ENCODE measurements at places on chromosomes 4 and X.

DNA sequence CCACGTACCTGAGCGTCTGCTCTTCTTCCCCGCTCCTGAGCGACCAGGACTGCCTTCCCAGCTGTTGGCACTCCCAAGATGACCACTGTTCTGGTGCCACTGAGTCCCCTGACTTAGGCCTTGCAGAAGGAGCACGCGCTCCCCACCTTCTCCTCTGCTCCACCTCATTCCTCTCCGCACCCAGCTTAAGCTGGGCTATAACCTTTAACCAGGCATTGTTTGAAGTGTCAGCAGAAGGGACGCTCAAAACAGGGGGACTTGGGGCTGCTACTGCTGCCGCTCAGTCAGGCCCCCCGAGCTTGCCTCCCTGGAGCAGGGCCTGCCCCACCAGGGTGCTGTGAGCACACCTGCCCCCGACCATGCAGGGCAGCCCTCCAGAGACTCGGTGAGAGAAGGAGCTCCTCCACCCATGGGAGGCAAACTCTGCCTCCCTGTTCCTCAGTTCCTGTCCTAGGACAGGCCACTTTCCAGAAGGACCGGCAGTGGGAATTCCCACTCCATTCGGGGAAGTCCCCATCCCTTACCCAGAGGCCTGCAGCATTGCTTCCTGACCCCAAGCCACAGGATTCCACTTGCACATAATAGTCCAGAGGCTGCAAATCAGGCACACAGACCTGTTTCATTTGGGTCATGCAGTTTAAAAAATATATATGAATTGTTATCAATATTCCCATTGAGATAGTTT is 99.7 kb upstream of the ENPP6 start:
- DNase-seq: no peak

DNA sequence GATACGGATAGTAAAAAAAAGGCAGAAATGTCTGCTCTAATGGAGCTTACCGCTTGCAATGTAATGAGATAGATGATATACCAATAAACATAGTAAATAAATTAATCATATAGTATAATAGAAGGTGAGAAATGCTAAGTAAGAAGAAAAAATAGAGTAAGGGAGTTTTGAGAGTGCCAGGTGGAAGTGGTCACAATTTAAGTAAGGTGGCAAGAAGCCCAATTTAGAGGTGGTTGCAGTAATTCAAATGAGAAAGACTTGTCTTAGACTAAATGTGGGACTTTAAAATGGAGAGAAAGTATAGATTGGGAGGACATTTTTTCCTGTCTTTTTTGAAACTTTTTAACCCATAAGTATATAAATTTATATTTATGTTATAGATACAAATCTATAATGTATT is 26.0 kb downstream of the TBC1D19 start:
- no peak for DNase-seq

GRCh38 chr4:82372517-82373485 is 990 bp downstream of the HNRNPD start:
- peak; percentile 77 for DNase-seq

DNA sequence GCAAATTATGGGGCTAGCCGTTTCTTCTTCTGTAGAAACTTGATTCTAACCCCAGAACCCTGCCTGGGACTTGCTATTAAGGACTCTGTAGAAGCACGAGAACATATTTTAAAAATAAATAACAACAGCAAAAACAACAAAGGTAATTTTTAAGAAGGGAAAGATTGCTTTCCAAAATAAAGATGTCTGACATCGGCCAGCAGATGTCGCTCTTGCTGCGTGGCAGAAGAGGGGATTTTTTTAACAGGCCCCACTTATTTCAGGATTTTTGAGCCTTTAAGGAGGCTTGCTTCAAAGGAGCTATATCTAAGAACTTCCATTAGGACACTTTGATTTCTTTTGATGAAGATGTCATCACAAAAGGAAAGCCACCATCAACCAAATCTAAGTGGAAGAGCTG is 62.8 kb upstream of the EGFL6 start:
- DNase-seq: peak; percentile 25

- peak; percentile 12 for DNase-seq
These were observed 497 bp downstream of the HPGD start for GRCh38 chr4:174521800-174522182.

- DNase-seq: no peak
These were observed 6.3 kb downstream of the IL15 start for GRCh38 chr4:141642711-141643110.

DNA sequence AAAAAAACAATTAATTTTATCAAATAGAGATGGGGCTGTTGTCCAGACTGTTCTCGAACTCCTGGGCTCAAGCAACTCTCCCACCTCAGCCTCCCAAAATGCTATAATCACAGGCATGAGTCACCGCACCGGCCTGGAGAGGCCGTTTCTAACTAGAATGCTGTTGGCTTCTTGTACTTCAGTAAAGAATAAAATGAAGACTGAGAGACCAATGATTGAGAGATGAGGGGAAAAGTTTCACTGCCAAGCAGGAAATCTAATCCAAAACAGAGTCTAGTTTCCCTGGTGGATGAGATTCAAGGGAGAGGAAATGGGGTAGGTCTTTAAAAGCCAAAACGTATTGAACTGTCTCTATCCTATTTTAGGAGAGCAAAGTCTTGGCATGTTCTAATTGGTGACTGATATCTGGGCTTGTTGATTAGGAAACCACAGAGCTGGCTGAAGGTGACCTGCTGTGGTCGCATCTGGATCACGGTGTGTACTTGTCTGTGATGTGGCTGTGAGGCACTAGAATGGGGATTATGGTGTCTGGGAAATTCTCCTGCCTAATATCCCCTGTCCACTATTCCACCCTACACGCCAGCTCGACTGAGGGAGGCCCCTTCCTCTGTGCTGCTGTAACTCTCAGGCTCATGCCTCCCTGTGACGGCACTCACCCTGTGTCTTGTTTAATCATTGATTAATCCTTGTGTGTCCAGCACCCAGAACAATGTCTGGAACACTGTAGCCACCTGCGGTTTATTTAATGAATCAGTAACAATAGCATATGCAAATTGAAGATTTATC is 15.0 kb upstream of the TRIM2 start:
- peak; percentile 63 for DNase-seq

DNA sequence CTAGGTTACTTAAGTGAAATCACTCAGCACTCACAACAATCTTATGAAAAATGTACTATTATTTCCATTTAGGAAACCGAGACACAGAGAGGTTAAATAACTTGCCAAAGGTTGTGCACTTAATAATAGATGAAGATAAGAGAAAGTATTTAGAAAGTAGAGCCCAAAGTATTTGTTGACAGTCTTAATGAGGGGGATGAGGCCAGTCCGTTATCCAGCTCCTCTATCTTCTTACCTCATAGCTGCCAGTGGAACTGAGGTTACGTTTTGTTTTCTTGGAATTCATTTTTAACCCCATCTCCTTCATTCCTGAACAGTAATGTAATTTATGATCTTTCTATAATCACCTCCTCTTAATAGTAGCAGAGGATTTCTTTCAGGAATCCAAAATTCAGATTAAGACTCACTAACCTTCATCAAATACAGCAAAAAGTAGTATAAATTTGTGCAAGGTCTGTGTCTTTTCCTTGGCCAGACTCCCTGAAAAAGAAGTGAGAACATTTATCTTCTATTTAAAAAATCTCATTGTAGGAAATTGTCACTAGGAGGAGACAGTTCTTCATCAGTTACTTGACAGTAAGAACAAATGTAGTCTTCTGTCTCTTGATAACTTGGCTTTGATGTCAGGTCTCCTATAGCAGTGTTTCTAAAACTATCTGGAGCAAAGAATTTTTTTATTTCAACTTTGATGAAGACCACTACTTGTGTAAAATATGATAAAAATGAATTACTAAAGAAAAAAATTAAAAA is 35.5 kb downstream of the F8 start:
- peak; percentile 12 for DNase-seq

- no peak for DNase-seq
These were observed 105.1 kb upstream of the SMIM31 start for GRCh38 chr4:164648849-164649212.

- peak; percentile 82 for DNase-seq
These were observed 13.0 kb downstream of the EXOC1 start for GRCh38 chr4:55866290-55866907.

GRCh38 chr4:112520598-112521122 is 4.7 kb upstream of the NEUROG2 start:
- DNase-seq: no peak

GRCh38 chr4:138775890-138776289 is 239.7 kb upstream of the NOCT start:
- no peak for DNase-seq

- DNase-seq: no peak
These were observed 18.0 kb downstream of the ZNF275 start for GRCh38 chrX:153351981-153352380.

- peak; percentile 77 for DNase-seq
These were observed 1.7 kb upstream of the PRRG1 start for GRCh38 chrX:37347420-37347819.

DNA sequence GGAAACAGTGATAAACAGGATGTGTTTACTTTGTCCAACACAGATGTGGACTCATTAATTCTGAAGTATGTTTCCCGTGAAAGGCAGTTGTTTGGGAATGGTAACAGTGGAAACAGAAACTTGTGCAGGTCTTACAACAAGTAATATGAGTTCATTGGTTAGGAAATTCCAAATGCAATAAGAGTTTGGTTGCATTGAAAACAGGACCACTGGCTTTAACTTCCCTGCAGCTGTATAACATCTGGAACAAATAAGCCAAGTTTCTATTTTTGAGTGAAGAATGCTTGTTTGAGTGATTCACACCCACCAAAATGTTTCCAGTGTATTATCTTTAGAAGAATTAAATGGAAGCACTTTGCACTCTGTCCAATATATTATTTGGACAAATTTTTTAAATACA is 82.4 kb upstream of the BMP3 start:
- DNase-seq: no peak

- DNase-seq: no peak
These were observed 32.5 kb downstream of the AKAP4 start for GRCh38 chrX:50168241-50168687.

DNA sequence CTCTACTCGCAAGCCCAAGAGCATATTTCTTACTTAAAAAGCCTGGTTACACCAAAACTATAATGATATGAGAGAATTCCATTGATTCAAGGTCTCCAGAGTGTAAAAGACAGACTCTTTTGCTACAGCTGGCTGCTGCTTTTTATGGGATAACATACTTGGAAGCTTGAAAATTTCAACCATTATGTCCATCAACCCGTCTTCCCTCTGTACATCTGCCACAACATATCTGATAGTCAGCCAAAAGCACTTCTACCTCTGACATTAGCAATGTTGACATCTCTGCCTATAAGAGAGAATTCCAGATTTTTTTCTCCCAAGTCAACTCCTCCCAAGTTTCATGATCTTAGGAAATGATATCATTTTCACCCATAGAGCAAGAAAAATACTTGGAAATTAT is 54.4 kb upstream of the IQCM start:
- no peak for DNase-seq

- DNase-seq: no peak
These were observed 231.0 kb upstream of the GATB start for GRCh38 chr4:151991884-151992167.

DNA sequence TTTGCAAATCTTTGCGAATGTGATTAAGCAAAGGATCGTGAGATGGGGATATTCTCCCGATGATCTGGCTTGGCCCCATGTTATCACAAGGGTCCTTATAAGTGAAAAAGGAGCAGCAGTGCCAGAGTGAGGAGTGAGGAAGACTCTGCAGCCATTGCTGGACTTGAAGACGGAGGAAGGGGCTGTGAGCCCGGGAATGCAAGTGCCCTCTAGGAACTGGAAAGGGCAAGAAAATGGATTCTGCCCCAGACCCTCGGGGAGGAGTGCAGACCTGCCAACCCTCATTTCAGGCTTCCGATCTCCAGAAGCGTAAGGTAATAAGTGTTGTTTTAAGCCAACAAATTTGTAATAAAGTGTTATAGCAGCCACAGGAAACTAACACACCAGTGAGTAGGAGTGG is 76.3 kb downstream of the EVC start:
- DNase-seq: no peak

- no peak for DNase-seq
These were observed 112.3 kb downstream of the NYX start for GRCh38 chrX:41559235-41560052.

DNA sequence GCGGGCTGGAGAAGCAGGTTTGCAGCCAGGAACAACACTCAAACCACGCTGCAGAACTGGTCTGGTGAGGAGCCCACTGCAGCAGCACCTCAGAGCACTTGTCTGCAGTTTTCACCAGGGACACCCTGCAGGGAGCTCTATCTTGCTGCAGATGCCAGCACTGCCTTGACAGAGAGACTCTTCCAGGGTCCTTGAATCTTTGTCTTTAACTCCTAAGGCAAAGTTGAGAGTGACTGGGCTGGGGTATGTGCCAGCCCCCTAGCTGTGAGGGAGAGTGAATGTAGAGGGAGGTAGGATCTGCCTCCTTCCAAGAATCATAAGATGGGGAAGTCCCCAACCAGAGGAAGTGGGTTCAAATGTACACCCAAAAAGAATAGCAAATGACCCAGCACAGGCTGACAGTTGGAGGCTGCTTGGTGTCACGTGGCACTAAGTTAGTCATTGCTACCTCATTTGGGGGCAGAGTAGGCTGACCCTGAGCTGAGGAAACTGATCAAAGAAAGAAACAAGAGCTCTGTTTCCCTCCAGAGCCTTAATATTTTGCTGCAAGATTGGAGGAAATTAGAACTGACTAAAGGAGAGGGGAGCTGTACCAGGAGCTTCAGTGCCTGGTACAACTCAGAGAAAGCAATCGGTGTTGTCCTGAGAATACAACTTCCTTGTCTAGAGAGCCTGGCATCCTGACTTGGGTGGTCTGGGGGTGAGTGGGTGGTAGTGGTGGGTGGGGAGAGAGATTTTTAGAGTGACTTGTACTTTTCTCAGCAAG is 28.2 kb upstream of the HUWE1 start:
- no peak for DNase-seq

- no peak for DNase-seq
These were observed 50.5 kb downstream of the SOD3 start for GRCh38 chr4:24845902-24846301.

DNA sequence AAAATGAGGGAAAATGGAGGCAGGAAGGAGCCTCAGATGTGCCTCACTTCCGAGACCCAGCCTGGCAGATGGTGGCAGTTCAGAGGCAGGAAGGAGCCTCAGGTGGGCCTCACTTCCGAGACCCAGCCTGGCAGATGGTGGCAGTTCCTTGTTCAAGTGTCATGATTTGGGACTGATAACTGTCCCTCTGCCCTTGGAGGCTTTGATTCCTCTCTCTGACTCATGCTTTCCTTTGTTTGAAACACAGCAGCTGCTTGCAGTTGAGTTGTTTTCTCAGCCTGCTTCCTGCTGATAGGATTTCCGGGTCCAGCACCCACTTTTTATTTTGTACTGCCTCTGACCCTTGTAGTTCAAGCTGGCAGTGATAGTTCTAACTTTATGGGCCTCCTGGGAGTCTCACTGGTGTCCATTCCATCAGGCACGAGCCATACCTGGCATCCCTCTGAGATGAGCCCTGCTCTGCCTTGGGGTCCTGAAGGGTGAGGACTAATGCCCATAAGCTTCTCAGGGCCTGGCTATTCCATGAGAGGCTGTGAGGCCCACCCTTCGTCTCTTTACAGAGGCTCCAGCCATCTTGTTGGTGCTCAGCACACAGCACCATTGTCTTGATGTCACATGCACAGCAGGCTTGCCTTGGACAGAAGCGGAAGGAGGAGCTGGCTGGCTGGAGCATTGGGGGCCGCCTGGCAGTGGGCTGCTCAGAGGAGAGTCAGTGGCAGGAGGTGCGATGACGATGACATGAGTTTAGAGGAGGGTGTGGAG is 13.0 kb downstream of the RGS12 start:
- DNase-seq: no peak

Data from ACHN (cell line).